ENCODE measurements at places on chromosomes 5 and 9.

DNA sequence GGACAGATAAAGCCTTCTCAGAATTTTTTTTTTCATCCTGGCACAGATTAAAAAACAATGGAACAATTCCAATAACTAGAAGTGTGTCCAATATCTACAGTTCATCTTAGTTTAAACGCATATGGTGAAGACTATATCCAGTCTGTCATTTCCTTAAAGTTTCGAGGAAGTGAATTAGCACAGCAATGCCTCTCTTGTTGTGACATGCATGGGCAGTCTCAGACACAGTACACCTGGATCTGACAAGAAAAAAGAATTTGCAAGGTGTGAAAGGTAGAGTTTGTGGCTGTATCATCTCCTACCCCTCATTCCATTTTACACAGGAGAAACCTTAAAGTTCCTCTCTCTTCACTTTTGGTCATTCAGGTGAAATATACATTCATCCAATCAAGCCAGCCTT, 100.6 kb upstream of the ADAMTS19 start:
- H3K27me3 ChIP-seq: no peaks in the 10 kb centered on the region
- no peaks in the 10 kb centered on the region for H3K4me1 ChIP-seq
- no peaks in the 10 kb centered on the region for H3K36me3 ChIP-seq
- H3K4me3 ChIP-seq: no peak overlapping the region

DNA sequence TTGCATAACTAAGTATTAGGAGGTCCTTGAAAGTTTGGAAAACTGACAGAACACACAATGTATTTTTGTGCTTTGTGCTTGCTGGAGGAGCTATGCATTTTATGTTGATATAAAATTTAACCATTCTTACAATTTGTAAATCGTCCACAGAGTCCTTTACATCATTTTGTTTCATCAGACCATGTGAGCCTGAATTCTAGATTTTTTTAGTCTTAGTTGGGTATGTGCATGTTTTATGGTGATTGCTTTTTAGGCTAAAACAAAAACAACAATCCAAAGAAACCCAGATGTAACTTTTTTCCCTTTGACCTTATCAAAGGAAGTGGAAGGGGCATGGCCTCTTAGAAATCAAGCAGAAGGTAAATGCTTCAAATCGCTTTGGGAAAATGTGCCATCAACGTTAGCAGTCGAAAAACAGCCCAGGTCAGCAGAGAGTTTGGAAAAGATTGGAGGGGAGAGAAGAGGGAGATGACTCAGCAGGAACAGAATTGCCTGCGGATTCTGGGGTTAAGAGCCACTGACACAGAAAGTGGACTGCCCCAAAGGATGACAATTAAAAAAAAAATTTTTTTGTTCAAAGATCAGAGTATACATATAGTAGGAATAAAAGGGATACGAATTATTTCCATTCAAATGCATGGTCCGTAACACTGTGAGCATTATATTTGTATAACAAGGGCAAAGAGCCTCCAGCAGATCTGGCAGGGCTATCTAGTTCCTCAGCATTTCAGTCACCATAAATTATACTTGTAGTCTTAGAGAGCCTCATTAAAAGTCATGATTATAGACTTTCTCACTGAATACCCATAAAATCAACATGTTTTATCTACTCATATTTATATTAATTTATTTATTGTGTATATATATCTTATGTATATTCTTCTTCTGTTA, 253.5 kb upstream of the HAPLN1 start:
- no peak for DNase-seq
- no peaks in the 10 kb centered on the region for H3K27me3 ChIP-seq
- H3K4me3 ChIP-seq: no peak overlapping the region
- no peak overlapping the region for H3K27ac ChIP-seq
- H3K36me3 ChIP-seq: no peaks in the 10 kb centered on the region

GRCh38 chr9:115132648-115133047, 14.7 kb upstream of the TNC start:
- H3K27ac ChIP-seq: no peak overlapping the region
- no peaks in the 10 kb centered on the region for H3K27me3 ChIP-seq
- no peak for DNase-seq
- H3K36me3 ChIP-seq: no peaks in the 10 kb centered on the region
- no peaks in the 10 kb centered on the region for H3K4me1 ChIP-seq

GRCh38 chr5:154241021-154241420, 50.5 kb downstream of the GALNT10 start:
- H3K27me3 ChIP-seq: no peaks in the 10 kb centered on the region
- no peak overlapping the region for H3K4me3 ChIP-seq
- no peak for DNase-seq
- no peak overlapping the region for H3K27ac ChIP-seq
- H3K4me1 ChIP-seq: peaks cover 19% of the 10 kb centered on the region

- no peak overlapping the region for H3K4me3 ChIP-seq
- no peak overlapping the region for H3K27ac ChIP-seq
- peaks cover 2% of the 10 kb centered on the region for H3K4me1 ChIP-seq
- DNase-seq: no peak
- H3K36me3 ChIP-seq: peaks cover 28% of the 10 kb centered on the region
- no peaks in the 10 kb centered on the region for H3K27me3 ChIP-seq
These were observed 28.5 kb downstream of the TBC1D2 start for GRCh38 chr9:98226957-98227356.

DNA sequence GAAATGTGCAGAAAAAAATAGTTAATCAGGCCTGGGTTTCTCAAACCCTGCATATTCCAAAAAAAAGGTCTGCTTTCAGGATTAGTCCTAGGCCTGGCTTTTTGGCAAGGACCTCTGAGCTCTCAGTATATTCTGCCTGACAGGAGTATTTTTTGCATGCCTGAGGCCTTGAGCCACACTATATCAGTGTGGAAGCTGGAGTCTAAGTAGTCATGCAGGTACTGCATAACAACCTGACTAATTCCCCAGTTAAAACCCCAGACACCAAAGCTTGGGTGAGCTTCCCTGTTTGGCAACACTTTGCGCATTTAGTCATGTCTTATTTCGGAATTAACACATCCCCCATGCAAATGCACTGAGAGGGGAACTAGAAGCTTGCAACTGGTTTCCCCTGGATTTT, 359.5 kb downstream of the CETN3 start:
- H3K27ac ChIP-seq: no peak overlapping the region
- DNase-seq: no peak
- no peaks in the 10 kb centered on the region for H3K36me3 ChIP-seq
- H3K4me1 ChIP-seq: no peaks in the 10 kb centered on the region

GRCh38 chr5:59036274-59036961, 453.5 kb downstream of the RAB3C start:
- peak overlapping the region; percentile 96 for H3K4me3 ChIP-seq
- peak; percentile 54 for DNase-seq
- H3K36me3 ChIP-seq: no peaks in the 10 kb centered on the region
- no peak overlapping the region for H3K27ac ChIP-seq

GRCh38 chr5:95583992-95584391, 29.1 kb downstream of the ARSK start:
- no peaks in the 10 kb centered on the region for H3K4me1 ChIP-seq
- H3K36me3 ChIP-seq: peaks cover 5% of the 10 kb centered on the region
- peak; percentile 3 for DNase-seq
- no peaks in the 10 kb centered on the region for H3K27me3 ChIP-seq

DNA sequence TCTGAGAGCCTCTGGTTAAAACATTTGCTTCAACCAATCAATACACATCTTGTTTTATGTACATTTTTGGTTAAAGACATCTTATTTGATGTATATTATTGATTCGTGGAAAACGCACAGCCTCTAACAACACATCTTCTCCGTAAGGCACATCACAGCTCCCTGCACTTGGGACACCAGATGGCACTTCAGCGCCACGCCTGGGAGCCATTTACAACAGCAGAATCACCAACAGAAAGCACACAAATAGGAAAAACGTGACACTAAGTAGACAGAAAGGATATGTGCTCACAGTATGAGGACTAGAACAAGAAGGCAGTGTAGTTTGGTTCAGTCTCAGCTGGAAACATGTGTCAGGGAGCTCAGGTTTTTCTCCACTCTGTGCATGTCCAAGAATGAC, 199.7 kb downstream of the ROR2 start:
- no peak overlapping the region for H3K4me3 ChIP-seq
- H3K36me3 ChIP-seq: no peaks in the 10 kb centered on the region
- H3K27ac ChIP-seq: no peak overlapping the region
- no peak for DNase-seq
- H3K4me1 ChIP-seq: no peaks in the 10 kb centered on the region

- H3K27ac ChIP-seq: peak overlapping the region; percentile 43
- no peak for DNase-seq
- peaks cover 5% of the 10 kb centered on the region for H3K36me3 ChIP-seq
- H3K27me3 ChIP-seq: no peaks in the 10 kb centered on the region
- H3K4me1 ChIP-seq: peaks cover 10% of the 10 kb centered on the region
- H3K4me3 ChIP-seq: peak overlapping the region; percentile 86
These were observed 494 bp upstream of the CXXC5 start for GRCh38 chr5:139647506-139648204.

GRCh38 chr9:99052815-99053715, 51.8 kb upstream of the TGFBR1 start:
- no peaks in the 10 kb centered on the region for H3K36me3 ChIP-seq
- H3K27me3 ChIP-seq: no peaks in the 10 kb centered on the region

DNA sequence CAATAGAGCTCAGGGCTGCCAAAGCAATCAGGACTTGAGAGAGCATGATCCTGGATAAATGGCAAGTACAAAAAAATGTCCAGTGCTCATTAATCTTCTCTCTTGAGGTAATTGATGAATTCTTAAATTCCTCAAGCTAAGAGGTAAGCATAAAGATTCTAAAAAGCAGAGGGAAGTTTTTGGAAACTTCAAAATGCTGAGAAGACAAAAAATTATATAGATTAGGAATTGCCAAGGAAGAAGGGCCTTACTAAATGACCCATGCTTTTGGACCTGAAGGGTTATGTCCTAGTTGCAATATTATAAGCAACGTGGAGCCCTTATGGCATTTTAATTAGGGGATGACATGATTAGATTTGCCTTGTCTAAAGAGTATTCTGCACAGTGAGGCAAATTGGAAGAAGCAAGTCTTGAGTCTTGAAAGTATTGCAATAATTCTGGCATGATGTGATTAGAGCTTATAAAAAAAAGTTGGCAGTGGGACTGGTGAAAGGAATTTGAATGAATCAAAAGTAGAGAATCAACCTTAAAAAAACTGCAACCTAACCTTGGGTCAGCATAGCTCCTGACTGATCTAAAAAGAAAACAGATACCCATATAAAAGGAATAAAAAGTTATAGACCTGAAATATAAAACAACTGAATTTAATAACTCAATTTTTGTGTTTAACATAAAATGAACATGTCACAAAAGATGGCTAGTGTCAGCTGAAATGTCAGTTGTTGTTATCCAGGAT, 323.8 kb upstream of the ARRDC3 start:
- H3K27me3 ChIP-seq: no peaks in the 10 kb centered on the region
- H3K4me1 ChIP-seq: no peaks in the 10 kb centered on the region
- no peaks in the 10 kb centered on the region for H3K36me3 ChIP-seq
- H3K27ac ChIP-seq: no peak overlapping the region
- H3K4me3 ChIP-seq: no peak overlapping the region

- H3K36me3 ChIP-seq: no peaks in the 10 kb centered on the region
- H3K4me1 ChIP-seq: no peaks in the 10 kb centered on the region
- H3K27ac ChIP-seq: no peak overlapping the region
These were observed 403.4 kb downstream of the MAN2A1 start for GRCh38 chr5:110092955-110093785.

- H3K27ac ChIP-seq: no peak overlapping the region
- no peaks in the 10 kb centered on the region for H3K27me3 ChIP-seq
- H3K4me3 ChIP-seq: no peak overlapping the region
These were observed 2.2 kb downstream of the RBM27 start for GRCh38 chr5:146205499-146206202.

DNA sequence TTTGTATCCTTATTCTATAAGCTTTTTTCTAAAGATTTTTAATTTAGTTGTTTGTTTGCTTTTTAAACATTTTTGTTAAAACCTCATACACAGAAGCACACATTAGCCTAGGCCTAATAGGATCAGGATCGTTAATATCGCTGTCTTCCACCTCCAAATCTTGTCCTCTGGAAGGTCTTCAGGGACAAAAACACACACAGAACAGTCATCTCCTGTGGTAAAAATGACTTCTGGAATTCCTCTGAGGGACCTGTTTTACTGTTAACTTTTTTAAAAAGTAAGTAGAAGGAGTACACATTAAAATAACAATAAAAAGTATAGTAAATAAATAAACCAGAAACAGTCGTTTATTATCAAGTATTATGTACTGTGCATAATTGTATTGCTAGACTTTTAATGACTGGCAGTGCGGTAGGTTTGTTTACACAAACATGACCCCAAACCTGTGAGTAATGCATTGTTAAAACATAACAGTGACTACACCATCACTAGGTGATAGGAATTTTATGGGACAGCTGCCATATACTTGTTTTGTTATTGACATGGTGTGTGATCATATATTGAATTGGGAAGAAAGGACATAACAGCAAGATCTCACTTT, 109.6 kb downstream of the ZCCHC7 start:
- H3K4me1 ChIP-seq: no peaks in the 10 kb centered on the region
- no peak overlapping the region for H3K4me3 ChIP-seq
- no peak for DNase-seq
- H3K27me3 ChIP-seq: no peaks in the 10 kb centered on the region
- H3K27ac ChIP-seq: no peak overlapping the region

GRCh38 chr9:133930682-133931485, 61.2 kb downstream of the VAV2 start:
- no peak overlapping the region for H3K27ac ChIP-seq
- no peaks in the 10 kb centered on the region for H3K4me1 ChIP-seq
- no peaks in the 10 kb centered on the region for H3K36me3 ChIP-seq
- DNase-seq: no peak
- H3K4me3 ChIP-seq: no peak overlapping the region

DNA sequence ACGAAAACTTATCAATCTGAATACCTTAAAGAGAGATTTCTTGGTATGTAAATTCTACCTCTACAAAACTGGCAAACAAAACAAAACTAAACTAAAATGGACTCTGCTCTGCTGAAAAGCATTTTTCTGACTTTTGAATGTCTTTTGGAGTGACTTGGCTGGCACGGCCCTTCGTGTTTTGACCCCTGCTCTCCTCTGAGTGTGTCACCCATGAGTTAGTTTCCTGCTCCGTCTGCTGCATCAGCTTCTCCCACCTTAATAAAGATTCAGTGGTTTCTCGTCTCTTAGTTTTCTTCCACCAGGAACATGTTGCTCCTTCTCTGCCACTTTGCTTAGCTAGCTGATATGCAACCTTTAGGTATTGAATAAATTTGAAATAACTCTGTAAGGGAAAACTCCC, 1084.0 kb upstream of the CDH18 start:
- no peak overlapping the region for H3K4me3 ChIP-seq
- no peaks in the 10 kb centered on the region for H3K27me3 ChIP-seq

DNA sequence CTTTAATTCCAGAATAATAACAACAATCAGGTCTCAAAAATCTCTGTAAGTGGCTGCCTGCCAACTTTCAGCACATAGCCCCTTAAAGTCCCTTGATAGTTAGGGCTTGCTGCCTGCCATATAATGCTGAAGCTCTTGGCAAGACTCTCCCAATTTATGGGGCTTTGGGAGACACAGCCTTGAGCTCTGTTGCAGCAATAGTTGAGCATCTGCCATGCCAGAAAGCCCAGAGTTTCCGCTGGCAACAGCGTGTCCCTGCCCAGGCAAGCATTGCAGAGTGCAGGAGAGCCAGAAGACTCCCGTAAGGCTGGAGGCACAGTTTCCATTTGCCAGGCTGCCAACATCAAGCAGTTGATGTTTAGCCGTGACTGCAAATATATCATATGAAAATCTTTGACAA, 678.5 kb upstream of the NUDT12 start:
- H3K4me3 ChIP-seq: no peak overlapping the region
- no peaks in the 10 kb centered on the region for H3K27me3 ChIP-seq
- H3K36me3 ChIP-seq: no peaks in the 10 kb centered on the region
- H3K27ac ChIP-seq: no peak overlapping the region
- no peaks in the 10 kb centered on the region for H3K4me1 ChIP-seq

Data from common myeloid progenitor, CD34-positive (primary cell).